Brain microvascular endothelial cell (primary cell): ENCODE measurements at places on chromosomes 1 and 21.

DNA sequence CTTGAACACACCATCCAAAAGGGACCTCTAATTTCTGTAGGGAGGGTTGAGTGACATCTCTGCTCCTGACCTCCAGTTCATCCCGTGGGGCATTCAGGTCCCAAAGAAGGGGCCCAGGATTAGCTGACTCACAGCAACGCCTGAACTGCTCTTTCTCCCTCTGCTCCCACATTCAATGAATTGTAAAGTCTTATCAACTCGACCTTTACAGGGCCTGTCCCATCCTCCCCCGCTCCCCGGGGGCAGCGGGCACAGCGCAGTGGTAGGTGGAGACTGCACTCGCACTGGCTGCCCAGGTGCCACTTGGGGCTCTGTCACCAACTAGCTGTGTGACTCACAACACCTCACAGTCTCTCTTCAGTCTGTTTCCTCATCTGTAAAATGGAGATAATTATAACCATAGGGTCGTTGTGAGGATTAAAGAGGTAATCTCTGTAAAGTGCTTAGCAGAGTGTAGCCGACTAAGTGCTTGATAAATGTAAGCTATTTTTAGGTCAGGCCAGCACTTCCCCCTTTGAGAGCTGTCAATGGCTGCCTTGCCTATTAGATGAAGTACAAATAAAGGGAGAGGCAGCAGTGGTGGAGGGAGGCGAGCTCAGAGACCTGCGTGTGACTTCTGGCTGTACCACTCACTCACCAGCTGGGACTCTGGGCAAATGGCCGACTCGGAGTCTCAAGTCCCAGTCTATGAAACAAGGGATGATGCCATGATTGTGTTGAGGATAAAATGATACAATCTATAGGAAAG, 637 bp upstream of the MYBPHL start:
- no peak for DNase-seq

GRCh38 chr1:227763246-227764018, 28.2 kb downstream of the SNAP47 start:
- DNase-seq, result no peak

DNA sequence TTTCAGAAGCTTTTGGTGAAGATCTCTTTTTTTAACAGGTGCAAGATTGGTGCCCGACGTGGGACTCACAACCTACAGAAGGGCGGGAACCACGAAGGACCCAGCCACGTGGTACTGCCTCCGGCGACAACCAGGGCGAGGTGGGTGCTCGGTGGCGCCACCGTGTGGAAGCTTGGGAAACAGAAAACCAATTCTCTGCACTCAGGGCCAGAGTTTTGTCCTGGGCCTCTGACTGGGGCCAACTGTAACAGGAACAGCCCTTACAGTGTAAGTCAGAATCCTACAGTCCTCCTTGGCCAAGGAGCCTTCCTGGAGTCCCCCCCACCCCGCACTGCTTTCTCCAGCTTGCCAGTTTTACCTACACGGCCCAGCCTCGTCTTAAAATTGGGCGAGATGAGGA, 11.6 kb upstream of the S100A7A start:
- no peak for DNase-seq

DNA sequence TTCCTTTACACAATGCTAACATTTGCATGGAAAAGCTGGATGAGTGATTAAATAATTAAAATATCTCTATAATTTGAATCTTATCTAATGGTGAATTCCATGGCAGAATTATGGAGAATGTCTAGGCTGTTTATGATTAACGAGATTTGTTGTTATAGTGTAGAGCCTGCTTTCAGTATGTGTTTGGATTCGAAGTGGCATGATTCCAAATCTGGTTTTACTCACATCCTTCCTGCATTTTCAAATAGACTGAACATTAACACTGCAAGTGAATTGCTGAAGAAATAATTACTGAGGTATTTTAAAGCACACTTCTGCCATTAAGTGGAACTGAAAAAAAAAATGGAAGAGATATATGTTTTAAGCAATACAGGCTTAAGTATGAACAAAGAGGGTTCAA, 5.1 kb upstream of the NEK7 start:
- DNase-seq, result no peak
